ENCODE measurements at places on chromosomes 11 and 22. TPM values are rescaled to one million over a fixed set of nuclear protein-coding genes. Genes with fewer than 3 reads are reported as not detected.

- peak; percentile 92 for DNase-seq
These were observed 97.7 kb downstream of the MPPED2 start for GRCh38 chr11:30488304-30488998.

GRCh38 chr11:109512680-109513079, 90.7 kb downstream of the C11orf87 start:
- no peak for DNase-seq

GRCh38 chr11:16167706-16168487, 188.4 kb downstream of the SOX6 start:
- no peak for DNase-seq

- DNase-seq = no peak
These were observed 73.1 kb upstream of the BARX2 start for GRCh38 chr11:129302386-129303101.

GRCh38 chr22:44195189-44195871, 14.6 kb downstream of the PARVG start:
- DNase-seq = no peak

- DNase-seq = peak; percentile 73
These were observed 20.8 kb upstream of the ZBED5 start for GRCh38 chr11:10878408-10879214.

TRIM29 gene
- 26.6 TPM for total RNA-seq
